Activated CD8-positive, alpha-beta memory T cell treated with anti-CD3 and anti-CD28 coated beads, Interleukin-2, amount 10 ng/mL, durations not matched to agents 7 days and 5 days (primary cell): ENCODE measurements at places on chromosomes 7 and 10. TPM values are rescaled to one million over a fixed set of nuclear protein-coding genes. Genes with fewer than 3 reads are reported as not detected.

GRCh38 chr10:119246862-119247549 is 39.6 kb downstream of the GRK5 start:
- DNase-seq = no peak

GRCh38 chr10:119521443-119522204 is 20.9 kb downstream of the RGS10 start:
- DNase-seq = no peak

DNA sequence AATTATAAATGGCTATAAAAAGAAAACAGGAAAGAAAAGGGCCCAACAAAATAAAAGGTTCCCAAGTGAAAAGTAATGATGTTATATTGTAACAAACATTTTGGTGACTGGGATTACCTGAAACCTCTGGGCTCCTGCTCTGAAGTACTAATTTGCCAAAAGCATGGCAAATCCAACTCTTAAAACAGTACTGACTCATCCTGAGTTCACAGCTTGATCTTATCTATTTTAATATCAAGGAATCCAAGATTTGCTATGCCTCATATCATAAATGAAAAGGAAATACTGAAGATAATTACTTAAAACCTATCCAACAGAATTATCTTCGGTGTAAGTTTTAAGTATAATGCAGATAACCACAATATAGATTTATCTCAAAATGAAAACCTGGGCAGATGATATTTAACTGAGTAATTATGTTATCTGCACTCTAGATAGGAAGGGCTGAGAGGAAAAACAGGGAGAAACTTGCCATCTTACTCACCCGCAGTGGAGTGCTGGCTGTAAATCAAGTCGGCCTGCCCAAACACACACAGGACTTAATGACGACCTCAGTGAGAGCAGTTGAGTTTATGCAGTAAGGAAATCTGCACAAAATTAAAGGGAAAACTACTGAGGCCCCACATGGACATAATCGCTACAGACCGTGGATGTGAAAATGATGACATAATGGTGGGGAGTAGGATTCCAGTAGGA is 48.4 kb downstream of the MPP7 start:
- DNase-seq = no peak

DNA sequence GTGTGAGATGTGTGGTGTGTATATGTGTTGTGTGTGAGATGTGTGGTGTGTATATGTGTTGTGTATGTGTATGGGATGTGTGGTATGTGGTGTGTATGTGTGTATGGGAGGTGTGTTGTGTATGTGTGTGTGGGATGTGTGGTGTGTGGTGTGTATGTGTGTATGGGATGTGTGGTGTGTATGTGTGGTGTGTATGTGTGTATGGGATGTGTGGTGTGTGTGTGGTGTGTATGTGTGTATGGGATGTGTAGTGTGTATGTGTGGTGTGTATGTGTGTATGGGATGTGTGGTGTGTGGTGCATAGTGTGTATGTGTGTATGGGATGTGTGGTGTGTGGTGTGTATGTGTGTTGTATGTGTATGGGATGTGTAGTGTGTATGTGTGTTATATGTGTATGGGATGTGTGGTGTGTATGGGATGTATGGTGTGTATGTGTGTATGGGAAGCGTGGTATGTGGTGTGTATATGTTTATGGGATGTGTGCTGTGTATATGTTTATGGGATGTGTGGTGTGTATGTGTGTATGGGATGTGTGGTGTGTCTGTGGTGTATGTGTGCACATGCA is 30.8 kb downstream of the IKZF1 start:
- DNase-seq = no peak

DNA sequence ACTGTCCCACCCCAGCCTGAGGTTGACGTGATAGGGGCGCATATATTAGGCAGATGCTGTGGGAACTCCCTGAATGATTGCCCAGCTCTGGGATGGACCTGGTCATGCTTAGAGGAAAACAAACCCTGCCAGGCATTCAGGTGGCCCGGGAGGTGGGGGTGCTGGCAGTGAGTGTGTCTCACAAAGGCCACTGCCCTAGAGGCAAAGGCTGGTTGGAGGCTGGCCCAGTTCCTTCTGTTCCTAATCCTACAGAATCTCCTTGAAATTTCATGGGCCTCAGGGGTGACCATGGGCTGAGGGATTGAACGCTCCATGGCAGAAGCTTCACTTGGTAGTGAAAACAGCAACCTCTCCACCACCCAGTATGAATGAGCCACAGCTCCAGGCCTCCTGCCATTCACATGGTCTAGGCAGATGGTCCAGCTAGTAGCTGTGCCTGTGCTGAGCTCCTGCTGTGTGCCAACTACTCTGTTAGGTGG is 25.6 kb downstream of the ADRA2A start:
- DNase-seq = no peak

- peak; percentile 39 for DNase-seq
Observed at GRCh38 chr10:86944471-86944870, 12.9 kb downstream of the MMRN2 start.

- peak; percentile 32 for DNase-seq
Observed at GRCh38 chr10:127899766-127900387, 7.0 kb upstream of the PTPRE start.

- no peak for DNase-seq
Observed at GRCh38 chr10:76911184-76911583, 726.4 kb downstream of the KCNMA1 start.

- no peak for DNase-seq
Observed at GRCh38 chr10:51076299-51076841, 2.1 kb downstream of the PRKG1 start.

- no peak for DNase-seq
Observed at GRCh38 chr10:100759331-100759730, 13.9 kb downstream of the PAX2 start.

- peak; percentile 74 for DNase-seq
Observed at GRCh38 chr10:88987243-88987725, 3.3 kb upstream of the FAS start.

Gene TAS2R3
- total RNA-seq = 0.75 TPM

Gene ODAD2
- total RNA-seq = not detected
